Urinary bladder (tissue), 4 donors: ENCODE measurements at places on chromosomes 16 and 17. TPM values are rescaled to one million over a fixed set of nuclear protein-coding genes. Genes with fewer than 3 reads are reported as not detected.

GRCh38 chr16:58485184-58485887 is 14.6 kb upstream of the NDRG4 start:
- DNase-seq, result no peak

DNA sequence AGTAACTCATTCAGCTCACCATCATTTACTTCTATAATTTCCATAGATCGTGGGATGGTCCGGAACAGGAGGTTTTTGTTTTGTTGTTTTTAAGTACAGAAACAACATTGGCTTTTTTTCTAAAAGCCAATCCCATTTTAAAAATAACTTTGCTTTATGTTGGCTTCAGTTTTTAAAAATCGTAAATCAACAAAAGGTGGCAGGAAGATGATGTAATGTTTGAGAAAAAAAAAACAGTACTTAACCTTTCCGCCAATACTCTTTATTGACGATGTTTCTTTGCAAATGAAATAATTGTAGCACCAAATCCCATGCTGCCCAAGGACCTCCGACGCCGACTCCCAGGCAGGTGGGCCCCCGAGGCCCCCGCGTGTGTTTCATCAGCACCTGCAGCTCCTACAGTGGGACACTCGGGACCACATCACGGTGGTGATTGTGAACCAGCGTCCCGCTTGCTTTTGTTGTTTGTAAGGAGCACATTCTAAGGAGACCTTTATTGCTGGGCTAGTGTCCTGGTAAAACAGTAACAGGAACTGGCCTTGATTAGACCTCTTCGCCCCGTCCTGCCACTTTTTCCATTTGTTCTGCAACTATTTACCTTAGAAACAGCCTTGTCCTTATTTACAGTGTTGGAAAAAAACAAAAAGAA is 140.2 kb upstream of the CHMP6 start:
- no peak for DNase-seq

GRCh38 chr16:12258861-12259645 is 282.5 kb downstream of the SNX29 start:
- DNase-seq, result no peak

DNA sequence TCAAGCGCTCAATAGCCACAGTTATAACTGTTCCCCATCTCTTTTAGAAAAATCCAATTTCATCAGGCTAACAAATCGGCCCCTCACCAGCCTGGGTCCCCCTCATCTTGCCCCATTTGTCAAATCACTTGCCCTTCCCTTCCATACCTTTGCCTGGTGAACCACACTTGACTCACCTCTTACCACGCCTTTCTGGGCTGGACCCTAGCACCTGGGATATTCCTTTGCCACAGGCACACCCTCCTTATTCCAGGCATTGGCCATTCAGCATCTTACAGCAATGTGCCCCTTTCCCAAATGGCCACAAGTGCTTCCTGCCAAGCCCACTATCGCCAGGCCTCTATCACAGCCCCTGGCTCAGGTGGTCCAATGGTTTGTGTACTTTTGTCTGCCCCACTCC is 14.9 kb downstream of the CMTM4 start:
- DNase-seq, result no peak

GRCh38 chr17:12055889-12056288 is 35.2 kb downstream of the MAP2K4 start:
- no peak for DNase-seq

C16orf46 gene
- 0.63 TPM for total RNA-seq

IL21R gene
- 0.53 TPM for total RNA-seq
